Nephron progenitor cell (in vitro differentiated cells): ENCODE measurements at places on chromosomes 11 and 22.

DNA sequence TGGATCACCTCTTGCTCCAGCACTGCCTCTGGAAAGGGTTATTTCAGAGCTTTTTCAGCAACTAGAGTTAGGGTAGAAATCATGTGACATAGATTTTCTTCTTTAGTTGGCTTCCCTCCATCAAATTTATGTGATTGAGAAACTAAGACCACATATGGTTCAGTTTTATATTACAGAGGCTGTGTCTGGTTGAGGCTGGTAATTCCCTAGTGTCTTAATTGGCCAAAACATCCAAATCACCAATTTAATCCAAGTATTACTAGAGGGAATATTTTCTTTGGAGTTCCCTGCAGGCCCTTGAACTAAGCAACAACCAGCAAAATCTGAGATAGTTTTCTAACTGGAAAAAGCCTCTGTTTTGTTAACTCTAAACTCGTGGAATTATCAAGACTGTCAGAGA, 136.3 kb downstream of the ARHGAP42 start:
- DNase-seq, result no peak

DNA sequence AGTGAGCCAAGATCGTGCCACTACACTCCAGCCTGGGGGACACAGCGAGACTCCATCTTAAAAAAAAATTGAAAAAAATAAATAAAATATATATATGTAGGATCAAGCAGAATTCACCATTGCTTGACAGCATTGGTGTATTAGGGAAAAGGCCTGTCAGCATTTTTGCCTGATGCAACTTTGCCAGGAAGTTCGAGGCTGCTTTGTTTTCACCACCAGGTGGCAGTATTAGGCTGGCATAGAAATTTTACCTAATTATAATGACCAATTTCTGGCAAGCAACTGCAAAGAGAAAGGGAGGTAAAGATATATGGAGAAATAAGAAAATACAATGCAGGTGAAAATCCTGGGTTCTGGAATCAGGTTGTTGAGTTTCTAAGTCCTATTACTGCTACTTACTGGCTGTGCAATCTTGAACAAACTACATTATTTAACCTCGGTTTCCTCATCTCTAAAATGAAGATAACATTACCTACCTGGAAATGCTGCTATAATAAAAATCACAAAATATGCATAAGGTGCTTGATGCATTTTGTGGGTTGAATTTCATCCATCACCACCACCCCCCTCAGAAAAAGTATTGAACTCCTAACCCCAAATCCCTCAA, 24.7 kb downstream of the LAYN start:
- DNase-seq, result peak; percentile 68

GRCh38 chr11:119721129-119722120, 7.6 kb downstream of the NECTIN1 start:
- peak; percentile 60 for DNase-seq

DNA sequence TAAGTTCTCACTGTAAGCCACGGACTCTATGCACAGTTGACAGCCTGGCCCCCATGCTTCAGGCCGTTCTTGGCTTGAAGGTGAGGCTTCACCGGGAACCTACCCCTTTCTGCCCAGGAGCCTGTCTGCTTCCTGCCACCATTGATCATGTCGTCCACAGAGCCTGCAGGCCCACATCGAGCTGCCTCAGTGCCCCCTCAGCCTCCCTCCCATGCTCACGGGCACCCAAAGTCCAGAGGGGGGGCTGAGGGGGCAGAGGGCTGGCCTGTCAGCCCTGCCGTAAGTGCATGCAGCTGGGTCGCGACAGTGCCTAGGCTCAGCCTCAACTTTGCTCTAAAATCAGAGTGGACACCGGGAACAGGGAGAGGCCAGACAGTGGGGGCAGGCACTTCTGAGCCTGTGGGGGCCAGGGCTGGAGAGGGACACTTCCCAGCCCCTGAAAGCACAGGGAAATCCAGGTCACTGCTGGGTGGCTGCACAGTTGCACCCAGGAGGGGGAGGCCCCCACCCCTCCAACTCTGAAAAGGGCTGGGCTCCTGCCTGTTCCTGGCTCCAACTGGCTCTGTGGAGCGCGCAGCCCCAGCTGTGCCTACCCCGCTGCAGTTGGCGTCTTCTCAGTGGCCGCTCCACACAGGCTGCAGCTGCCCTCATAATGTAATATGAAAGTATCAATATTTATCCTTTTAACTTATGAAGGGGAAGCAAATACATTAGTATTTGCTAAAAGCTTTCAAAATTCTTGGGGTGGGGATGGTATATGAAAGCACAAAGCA, 598.6 kb downstream of the DLG2 start:
- DNase-seq, result no peak

DNA sequence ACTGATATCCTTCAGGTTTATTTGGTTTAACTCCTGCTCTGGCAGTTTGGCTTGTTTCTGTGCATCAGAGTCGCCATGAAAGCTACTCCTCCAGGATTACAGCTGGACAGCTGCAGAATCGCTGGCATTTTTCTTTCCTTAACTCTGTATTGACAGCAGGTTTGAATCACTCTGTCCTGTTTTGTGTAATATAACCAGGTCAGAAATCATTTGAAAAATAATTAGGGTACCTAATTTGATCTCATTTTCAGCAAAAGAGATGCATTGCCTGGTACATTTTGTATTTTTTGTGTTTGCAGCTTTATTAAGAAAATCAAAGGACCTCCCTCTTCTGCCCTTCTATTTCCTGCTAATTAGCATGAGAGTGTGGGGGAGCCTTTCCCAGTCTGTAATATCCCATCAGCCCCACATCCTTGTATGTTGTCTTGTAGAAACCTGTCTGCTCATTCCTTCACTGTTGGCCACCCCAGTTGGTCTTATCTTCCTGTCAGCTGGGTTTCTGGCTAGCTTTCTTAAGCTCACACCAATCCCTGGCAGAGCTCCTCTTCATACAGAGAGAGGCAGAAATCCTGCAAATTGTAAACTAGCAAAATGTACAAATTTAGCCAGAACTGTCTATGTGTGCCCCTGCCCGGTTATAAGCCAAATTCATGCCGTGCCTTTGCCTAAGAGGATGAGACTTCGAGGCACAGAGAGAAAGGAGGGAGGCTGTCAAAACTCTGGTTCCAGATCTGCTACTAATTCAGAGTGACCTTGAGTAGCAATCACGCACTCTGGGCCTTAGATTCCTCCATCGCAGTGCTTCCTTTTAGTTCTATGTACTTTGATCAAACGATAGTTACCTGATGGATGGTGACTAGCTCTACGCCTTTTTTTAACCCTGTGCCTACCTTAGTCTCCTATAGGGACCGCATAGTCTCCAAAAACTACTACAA, 200.6 kb downstream of the NAV2 start:
- no peak for DNase-seq

DNA sequence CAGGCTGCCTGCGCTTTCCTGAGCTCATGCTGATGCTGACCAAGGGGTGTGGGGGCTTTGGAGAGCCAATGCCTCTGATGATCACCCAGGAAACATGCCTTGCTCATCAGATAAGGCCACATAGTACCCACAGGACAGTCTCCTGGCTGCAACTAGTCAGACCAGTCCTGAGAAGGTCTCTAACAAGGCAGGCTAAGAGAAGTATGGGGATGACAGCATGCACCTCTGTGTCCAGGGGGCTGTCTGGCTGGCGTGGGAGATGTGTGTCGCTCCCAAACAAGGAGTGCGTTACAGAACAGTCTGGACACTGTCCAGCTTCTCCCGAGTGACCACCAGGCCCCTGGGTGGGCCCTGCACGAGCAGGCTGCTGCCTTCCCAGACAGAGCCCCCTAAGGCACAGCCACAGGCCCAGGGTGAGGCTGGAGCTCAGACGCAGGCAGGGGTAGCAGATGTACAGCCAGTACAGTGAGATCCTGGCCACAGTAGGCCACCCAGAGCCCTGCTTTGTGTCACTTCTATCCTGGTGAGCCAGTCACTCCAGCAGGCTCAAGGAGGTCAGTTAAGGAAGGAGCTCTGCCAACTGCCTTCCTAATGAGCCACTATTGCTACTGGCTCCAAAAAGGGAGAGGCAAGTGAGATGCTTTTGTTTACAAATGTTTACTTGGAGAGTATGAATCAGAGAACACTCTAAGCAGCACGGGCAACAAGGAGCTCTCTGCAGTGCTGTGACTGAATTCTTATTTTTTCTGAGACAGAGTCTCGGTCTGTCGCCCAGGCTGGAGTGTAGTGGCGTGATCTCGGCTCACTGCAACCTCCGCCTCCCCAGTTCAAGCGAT, 66.0 kb upstream of the CLTCL1 start:
- no peak for DNase-seq

DNA sequence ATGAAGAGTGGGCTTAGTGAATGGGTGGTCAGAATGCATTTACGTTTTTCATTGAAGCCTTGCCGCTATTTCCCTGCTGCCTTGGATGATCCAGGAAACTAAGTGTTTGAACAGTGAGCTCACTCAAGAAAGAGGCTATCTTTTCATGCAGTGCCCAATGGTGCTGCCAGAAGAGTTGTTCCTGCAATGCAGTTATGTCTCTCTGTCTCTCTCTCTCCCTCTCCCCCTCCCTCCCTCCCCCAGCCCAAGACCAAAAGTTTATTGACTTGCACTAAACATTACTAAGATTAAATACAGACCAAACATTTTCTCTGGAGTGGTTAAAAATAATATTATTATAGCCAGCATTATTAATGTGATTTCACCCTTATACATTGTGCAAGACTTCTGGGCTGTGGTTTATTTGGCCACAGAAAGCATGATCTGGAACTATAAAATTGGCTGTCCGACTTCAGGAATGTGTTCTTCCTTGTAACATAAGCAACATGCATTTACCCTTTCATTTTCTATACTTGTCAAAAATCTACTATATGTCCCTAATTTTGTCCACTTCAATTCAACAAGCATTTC, 6.6 kb upstream of the FUT4 start:
- no peak for DNase-seq

DNA sequence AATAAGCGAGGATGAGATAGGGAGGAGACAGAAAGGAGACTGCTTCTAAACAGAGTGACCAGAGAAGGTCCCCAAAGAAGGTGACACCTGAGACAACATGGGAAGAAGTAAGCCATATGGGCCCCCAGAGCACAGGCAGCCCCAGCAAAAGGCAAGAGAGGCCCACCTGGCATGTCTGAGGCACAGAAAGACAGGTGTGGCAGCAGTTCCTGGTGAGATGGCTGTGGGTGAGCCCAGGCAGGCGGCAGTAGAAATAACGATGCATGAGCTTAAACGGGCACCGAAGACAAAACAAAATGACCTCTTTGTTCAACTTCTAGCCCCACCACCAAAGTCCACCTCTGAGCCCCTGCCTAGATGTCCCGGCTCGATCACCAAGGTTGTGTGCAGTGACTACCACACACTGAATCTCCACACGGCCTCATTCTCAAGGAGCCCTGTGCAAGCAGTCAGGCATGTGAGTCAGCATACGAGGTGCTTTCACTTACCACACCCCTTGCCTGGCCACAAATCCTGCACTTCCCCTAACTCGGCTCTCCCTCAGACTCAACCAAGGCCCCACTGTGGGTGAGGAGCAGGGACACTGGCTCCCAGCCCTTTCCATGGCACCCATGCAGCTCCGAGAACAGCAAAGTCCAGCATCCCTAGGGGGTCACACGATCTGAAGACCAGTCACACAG, 77.6 kb downstream of the PACSIN2 start:
- DNase-seq, result no peak

DNA sequence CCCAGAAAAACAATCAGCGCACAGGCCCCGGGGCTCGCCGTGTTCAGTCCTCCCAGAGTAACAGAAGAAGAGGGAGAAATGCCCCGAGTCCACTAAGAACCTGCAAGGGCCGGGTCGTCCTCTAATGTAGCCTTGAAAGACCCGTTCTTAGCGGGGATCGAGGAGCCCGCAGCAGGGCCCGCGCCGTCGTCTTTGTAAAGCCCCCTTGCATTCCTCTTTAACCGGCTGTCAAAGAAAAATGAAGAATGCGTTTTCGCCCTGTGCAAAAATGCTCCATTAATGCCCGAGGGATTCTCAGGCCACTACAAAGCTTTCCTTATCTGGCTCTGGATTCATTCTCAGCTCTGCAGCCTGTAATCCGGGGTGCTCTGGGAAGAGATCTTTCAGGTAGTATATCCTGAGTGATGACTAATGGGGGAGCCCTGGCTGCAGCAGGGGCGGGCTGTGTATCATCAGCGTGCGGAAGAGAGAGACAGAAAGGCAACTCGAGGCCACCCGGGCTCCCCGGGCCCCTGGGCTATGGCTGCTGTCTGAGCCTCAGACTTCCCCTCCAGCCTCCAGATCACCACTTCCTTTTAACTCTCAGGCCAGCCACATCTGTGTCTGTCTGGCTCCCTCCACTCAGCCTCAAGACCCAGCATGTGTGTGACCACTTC, 78.2 kb downstream of the FBLN1 start:
- DNase-seq, result no peak

- no peak for DNase-seq
Observed at GRCh38 chr11:47863189-47863897, 15.2 kb upstream of the NUP160 start.

DNA sequence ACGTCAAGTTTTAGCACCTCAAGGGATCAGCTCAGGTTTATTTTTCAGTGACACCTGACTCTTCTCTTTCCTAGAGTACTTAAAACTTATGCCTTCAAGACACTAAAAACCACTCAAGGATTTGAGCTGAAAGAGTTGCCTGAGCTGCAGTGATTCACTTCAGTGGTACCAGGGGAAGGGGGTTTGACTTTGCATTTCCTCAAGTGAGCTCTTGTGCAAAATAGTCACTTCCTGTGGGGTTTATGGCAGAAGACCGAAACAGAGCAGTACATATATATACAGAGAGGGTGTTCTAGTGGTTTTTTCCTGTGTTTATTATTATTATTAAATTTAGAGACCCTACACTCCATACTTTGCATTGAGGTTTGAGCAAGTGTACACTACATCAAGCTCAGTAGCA, 60.7 kb downstream of the DBX1 start:
- no peak for DNase-seq

DNA sequence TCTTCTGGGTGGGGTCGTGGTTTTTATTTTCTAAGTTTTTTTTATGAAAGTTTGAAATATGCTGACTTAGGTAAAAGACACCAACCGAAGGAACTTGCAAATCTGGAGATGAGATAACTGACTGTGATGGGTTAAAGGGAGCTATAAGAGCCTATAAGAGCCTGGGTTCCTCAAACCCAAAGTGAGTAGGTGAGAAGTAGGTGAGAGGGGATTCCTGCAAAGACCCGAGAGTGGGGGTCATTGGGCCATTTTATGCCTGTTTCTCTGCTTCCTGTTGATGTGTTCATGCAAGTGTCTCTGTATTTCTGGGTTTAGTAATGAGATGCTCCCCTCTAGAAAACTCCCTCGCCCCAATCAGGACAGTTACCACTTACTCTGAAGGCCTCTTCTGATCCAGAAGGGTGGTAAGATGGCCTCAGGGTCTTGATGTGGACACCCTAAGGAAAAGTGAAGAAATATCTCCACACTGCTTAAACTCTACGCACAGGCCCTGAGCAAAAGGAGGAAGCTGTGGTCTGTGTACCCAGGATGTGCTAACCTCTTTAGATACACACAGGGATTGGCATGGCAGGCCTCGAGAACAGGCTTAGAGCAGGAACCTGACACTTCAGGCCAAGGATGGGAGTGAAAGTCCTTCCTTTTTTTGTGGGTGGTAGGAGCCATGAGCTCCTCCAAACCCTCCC, 1.8 kb downstream of the FLI1 start:
- DNase-seq, result no peak
